IMR-90 (cell line): ENCODE measurements at places on chromosomes 7 and 10. TPM values are rescaled to one million over a fixed set of nuclear protein-coding genes. Genes with fewer than 3 reads are reported as not detected.

The PLPP4 gene
- 0.18 and 0.28 TPM in 2 replicates for total RNA-seq

The DGKI gene
- 15.3 and 15.8 TPM in 2 replicates for total RNA-seq

The PNLIPRP1 gene
- total RNA-seq = not detected in 2 replicates

The LLCFC1 gene
- not detected in 2 replicates for total RNA-seq

The TMEM196 gene
- total RNA-seq = not detected in 2 replicates

The CREB5 gene
- total RNA-seq = 7.3 and 11.1 TPM in 2 replicates

The CACNA2D1 gene
- 21.9 and 32.2 TPM in 2 replicates for total RNA-seq

The LRRC18 gene
- not detected in 2 replicates for total RNA-seq

The PCLO gene
- under 0.01 TPM in 2 replicates for total RNA-seq

The MYL10 gene
- not detected in 2 replicates for total RNA-seq

The NKX1-2 gene
- total RNA-seq = not detected in 2 replicates

The CYP26C1 gene
- under 0.01 TPM in 1 of 2 replicates, not detected in the other for total RNA-seq

The PCGF5 gene
- total RNA-seq = 18.1 and 31.9 TPM in 2 replicates

The DNAJC30 gene
- 1.6 and 1.7 TPM in 2 replicates for total RNA-seq

The HOXA1 gene
- 0.54 and 0.83 TPM in 2 replicates for total RNA-seq

The CPED1 gene
- 96.8 and 102 TPM in 2 replicates for total RNA-seq

The PLEKHS1 gene
- total RNA-seq = not detected in 2 replicates

The GRID1 gene
- total RNA-seq = not detected in 2 replicates

The GOLGA7B gene
- not detected in 2 replicates for total RNA-seq

The CHST15 gene
- 0.18 and 0.28 TPM in 2 replicates for total RNA-seq

The GNAT3 gene
- not detected in 2 replicates for total RNA-seq

The PLAU gene
- 115 and 123 TPM in 2 replicates for total RNA-seq

The CDC14C gene
- under 0.01 TPM in 2 replicates for total RNA-seq

The MBLAC1 gene
- 0.56 and 0.72 TPM in 2 replicates for total RNA-seq

The PFKP gene
- total RNA-seq = 281 and 294 TPM in 2 replicates

The PTPRE gene
- 0.54 and 0.56 TPM in 2 replicates for total RNA-seq

The SFRP4 gene
- not detected in 2 replicates for total RNA-seq

The MBL2 gene
- total RNA-seq = not detected in 2 replicates

The FKBP6 gene
- not detected in 2 replicates for total RNA-seq

The JCAD gene
- total RNA-seq = 16.8 and 18.9 TPM in 2 replicates

The MACROH2A2 gene
- total RNA-seq = 16.7 and 17.4 TPM in 2 replicates

The PTN gene
- 61.7 and 86.7 TPM in 2 replicates for total RNA-seq

The PILRA gene
- total RNA-seq = not detected in 2 replicates

The MICALL2 gene
- total RNA-seq = 6.1 and 6.6 TPM in 2 replicates

The CASTOR2 gene
- total RNA-seq = 5.2 and 6.1 TPM in 2 replicates

The MRLN gene
- not detected in 2 replicates for total RNA-seq

The FAM25G gene
- total RNA-seq = not detected in 2 replicates

The AGR2 gene
- not detected in 2 replicates for total RNA-seq

The ITPRID1 gene
- total RNA-seq = not detected in 2 replicates

The ZEB1 gene
- total RNA-seq = 108 and 139 TPM in 2 replicates

The PIK3CG gene
- under 0.01 TPM in 2 replicates for total RNA-seq

The NACAD gene
- total RNA-seq = 0.54 and 0.56 TPM in 2 replicates

The TCTN3 gene
- total RNA-seq = 20.6 and 26.9 TPM in 2 replicates

The SUN3 gene
- total RNA-seq = not detected in 2 replicates

The ZNF679 gene
- not detected in 2 replicates for total RNA-seq

The OR2A5 gene
- not detected in 2 replicates for total RNA-seq

The PTPN12 gene
- total RNA-seq = 24.7 and 32.2 TPM in 2 replicates

The MRC1 gene
- not detected in 2 replicates for total RNA-seq

The OR2A1 gene
- total RNA-seq = not detected in 2 replicates

The CYP3A4 gene
- not detected in 2 replicates for total RNA-seq

The WNT8B gene
- total RNA-seq = not detected in 2 replicates

The CC2D2B gene
- not detected in 2 replicates for total RNA-seq

The KLF6 gene
- 69.0 and 98.6 TPM in 2 replicates for total RNA-seq

The PRKCQ gene
- under 0.01 TPM in 1 of 2 replicates, not detected in the other for total RNA-seq

The MYH16 gene
- total RNA-seq = 0.18 and 0.28 TPM in 2 replicates

The ABCC2 gene
- total RNA-seq = 0.28 and 0.36 TPM in 2 replicates

The CALCR gene
- total RNA-seq = not detected in 2 replicates
